IMR-90 (cell line): ENCODE measurements at places on chromosomes 11 and 22. TPM values are rescaled to one million over a fixed set of nuclear protein-coding genes. Genes with fewer than 3 reads are reported as not detected.
A peak's percentile ranks its signal among the peaks of the same experiment; 100 is the strongest.

PGA4 gene
- polyA plus RNA-seq = not detected in 2 replicates

SEPTIN5 gene
- polyA plus RNA-seq = 20.7 and 22.3 TPM in 2 replicates

DNA sequence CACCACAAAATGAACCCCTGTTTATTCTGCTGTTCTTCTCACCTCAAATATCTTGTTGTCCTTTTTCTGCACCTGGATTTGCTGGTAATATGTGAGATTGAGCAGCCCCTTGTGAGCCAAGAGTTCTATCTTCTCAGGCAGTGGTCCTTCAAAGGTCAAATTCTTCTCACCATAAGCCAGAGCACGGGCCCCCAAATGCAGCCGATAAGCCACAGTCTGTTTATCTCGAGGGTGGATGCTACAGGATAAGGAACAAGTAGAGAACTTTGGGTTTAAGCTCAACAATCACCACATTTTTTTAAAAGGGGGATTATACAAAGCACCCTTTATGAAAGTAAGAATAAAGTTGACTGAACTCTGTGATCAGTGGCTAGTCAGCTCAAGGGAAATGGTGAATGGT is 15.8 kb downstream of the TBRG1 start:
- no peak overlapping the region for H3K4me3 ChIP-seq
- peaks cover 16% of the 10 kb centered on the region for H3K36me3 ChIP-seq
- peaks cover 4% of the 10 kb centered on the region for H3K4me1 ChIP-seq

- H3K4me1 ChIP-seq = peaks cover 3% of the 10 kb centered on the region
- H3K4me3 ChIP-seq = no peak overlapping the region
- H3K27ac ChIP-seq = no peak overlapping the region
- H3K36me3 ChIP-seq = peaks cover 8% of the 10 kb centered on the region
- DNase-seq = no peak
Measured at GRCh38 chr22:45774001-45774670, 102.5 kb downstream of the ATXN10 start.

GRCh38 chr11:64181506-64182411 is 4.2 kb upstream of the STIP1 start:
- H3K4me1 ChIP-seq = peaks cover 7% of the 10 kb centered on the region; the same call in 1 of the 2 replicates
- DNase-seq = peak; percentile 93
- peak overlapping the region; percentile 44 for H3K27ac ChIP-seq
- no peak overlapping the region for H3K4me3 ChIP-seq

- no peaks in the 10 kb centered on the region for H3K27me3 ChIP-seq
- H3K27ac ChIP-seq = no peak overlapping the region
- no peak overlapping the region for H3K4me3 ChIP-seq
- H3K36me3 ChIP-seq = peaks cover 48% of the 10 kb centered on the region
- DNase-seq = peak; percentile 82
- H3K4me1 ChIP-seq = peaks cover 11% of the 10 kb centered on the region; the same call in 1 of the 2 replicates
Measured at GRCh38 chr11:71489311-71490043, 36.5 kb downstream of the NADSYN1 start.

DNA sequence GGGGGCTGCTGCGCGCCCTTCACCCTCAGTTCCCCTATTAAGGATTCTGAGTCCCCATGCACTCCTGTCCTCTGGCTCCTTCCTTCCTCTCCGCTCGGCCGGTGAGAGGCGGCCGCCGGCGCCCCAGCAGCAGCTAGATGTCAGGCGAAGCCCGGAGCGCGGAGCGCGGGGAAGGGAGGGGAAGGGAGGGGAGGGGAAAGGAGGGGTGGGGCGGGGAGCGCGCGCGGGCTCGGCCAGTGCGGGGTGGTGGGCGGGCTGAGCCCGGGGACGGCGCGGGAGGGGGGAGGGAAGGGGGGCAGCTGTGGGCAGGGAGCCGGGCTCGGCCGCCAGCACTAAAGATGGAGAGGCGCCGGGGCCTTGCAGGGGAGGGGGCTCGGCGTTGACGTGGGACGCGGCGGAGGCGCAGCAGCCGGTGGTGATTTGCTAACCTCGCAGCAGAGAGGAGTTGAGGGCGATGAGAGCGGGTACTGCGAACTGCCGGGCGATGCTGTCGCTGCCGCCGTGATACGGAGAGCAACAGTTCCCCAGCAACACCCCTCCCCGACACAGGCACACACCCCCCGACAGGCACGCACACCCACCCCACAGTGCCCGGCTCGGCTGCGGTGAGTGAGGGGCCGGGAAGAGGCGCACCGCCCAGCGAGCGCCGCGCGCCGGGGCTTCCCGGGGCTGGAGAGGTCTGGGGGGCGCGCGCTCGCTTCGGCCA is at the start of gene ZBTB16:
Gene ZBTB16, plus strand, starts transcription at position 434 of the 706 bp plus-strand sequence. CDS start 3,590 bp downstream, outside the sequence.
- H3K27ac ChIP-seq = no peak within 1 kb of the TSS
- no peak for DNase-seq
- peak within 1 kb of the TSS; percentile 68; the same call in 1 of the 2 replicates for H3K4me3 ChIP-seq

DNA sequence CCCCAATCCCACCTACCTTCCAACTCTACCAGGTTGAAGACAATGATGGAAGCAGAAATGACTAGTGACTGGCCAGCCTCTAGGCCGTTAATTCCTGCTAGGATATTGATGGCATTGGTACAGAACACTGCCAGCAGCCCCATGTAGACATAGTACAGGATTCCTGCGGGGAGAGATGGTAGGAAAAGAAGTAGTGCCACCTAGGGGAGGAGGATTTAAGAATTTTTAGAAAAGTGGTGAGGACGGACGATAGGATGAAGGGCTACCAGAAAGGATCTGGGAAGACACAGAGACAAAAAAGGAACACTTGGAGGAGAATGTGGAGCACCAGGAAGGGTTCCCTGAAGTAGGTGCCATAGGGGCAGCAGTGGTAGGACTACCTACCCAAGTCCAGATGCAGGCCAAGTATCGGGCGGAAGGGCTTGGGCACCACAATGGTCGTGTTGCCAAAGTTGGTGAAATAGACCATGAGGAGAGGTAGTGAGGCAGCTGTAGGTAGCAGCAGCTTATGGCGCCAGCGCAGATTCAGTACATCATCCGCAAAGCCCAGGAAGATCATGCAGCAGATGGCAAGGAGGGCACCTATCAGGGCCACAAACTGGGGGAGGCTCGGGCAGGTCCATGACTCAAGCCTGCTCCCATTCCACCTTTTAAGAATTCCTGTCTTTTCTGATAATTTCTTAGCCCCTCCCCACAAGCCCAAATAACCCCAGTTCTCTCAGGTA is 1.2 kb downstream of the DPAGT1 start:
- no peaks in the 10 kb centered on the region for H3K27me3 ChIP-seq
- H3K27ac ChIP-seq = no peak overlapping the region; the same call in 1 of the 2 replicates
- H3K4me1 ChIP-seq = peaks cover 5% of the 10 kb centered on the region
- peak overlapping the region; percentile 72 for H3K4me3 ChIP-seq
- peaks cover 14% of the 10 kb centered on the region for H3K36me3 ChIP-seq

DNA sequence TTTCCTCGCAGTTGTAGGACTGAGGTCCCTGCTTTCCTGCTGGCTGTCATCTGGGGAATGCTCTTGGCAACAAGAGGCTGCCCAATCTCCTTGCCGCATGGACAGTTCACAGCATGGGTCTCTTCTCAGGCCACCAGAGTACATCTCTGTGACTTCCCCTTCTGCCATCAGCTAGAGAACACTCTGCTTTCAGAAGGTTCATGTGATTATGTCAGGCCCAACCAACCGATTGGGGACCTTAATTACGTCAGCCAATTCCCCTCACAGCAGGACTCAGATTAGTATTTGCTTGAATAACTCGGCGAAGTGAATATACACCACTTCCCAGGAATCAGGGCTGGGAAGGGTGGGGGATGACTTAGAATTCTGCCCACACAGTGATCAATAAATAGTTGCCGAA is 61.9 kb upstream of the CSNK2A3 start:
- no peak overlapping the region for H3K4me3 ChIP-seq
- no peak overlapping the region for H3K27ac ChIP-seq
- no peak for DNase-seq
- H3K36me3 ChIP-seq = no peaks in the 10 kb centered on the region
- H3K27me3 ChIP-seq = no peaks in the 10 kb centered on the region; the same call in 1 of the 2 replicates
